Suppressor macrophage treated with lipopolysaccharide for 1 hour (primary cell): ENCODE measurements at places on chromosomes 6 and 20.

GRCh38 chr6:143158113-143158581 is 97.5 kb downstream of the AIG1 start:
- DNase-seq: peak; percentile 80

GRCh38 chr6:69774740-69775584 is 21.8 kb downstream of the LMBRD1 start:
- DNase-seq: no peak

DNA sequence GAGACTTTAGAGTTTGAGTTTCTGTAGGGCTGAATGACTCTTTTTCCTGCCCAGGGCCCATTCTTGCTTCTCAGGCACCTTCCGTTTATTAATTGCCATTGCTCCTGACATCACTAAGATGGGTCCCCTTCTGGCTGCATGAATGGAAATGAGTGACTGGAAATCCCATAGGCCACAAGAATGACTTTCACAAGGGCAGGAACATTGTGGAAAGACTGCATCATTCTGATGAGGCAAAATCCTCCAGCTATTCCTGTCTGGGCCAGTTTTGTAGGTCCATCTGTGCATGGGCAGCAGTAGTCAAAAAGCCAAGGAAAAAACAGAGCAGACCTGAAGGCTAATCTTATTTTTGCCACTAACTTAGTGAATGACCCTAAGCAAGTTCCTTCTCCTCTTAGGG is 19.3 kb downstream of the TMEM74B start:
- DNase-seq: no peak

DNA sequence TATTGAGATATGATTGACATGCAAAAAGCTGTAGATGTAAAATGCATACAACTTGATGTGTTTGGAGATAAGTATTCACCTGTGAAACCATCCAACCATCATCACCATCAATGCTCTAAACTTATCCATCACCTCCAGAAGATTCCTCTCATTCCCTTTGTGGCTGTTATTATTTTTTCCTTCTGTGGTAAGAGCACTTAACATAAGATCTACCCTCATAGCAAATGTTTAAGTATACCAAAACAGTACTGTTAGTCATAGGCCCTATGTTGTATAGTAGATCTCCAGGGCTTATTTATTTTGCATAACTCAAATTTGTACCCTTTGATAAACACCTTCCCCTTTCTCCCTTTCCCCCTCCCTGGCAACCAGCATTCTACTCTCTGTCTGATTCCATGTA is 31.2 kb upstream of the CCN6 start:
- DNase-seq: no peak

GRCh38 chr20:24766143-24766527 is 182.9 kb upstream of the CST7 start:
- DNase-seq: no peak

GRCh38 chr6:85078058-85078457 is 313.7 kb upstream of the TBX18 start:
- no peak for DNase-seq

- no peak for DNase-seq
Measured at GRCh38 chr6:140708441-140708840, 1334.0 kb upstream of the CITED2 start.

GRCh38 chr6:138891255-138891986 is 95.5 kb downstream of the ECT2L start:
- DNase-seq: no peak

- DNase-seq: no peak
Measured at GRCh38 chr6:41690541-41691330, 44.7 kb downstream of the TFEB start.

- DNase-seq: no peak
Measured at GRCh38 chr20:23925789-23926525, 46.4 kb upstream of the CST5 start.

- no peak for DNase-seq
Measured at GRCh38 chr6:70099732-70100131, 203.2 kb downstream of the COL9A1 start.

DNA sequence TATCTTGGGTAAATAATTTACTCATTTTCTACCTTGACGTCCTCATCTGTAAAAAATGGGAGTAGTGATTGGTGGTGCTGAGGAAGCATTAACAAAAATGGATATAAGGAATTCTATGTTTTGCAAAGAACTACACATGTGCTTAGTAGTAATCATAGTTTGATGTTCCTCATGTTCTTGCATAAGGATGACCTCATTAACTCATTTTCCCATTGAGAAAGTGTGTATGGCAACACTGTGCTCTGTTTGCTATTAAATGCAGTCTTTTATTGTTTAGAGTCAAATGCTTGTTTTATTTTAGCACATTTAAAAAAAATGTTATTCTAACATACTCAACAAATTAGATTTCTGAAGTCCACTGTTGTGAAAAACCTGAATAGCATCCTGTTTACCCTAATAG is 211.2 kb upstream of the RSPO3 start:
- DNase-seq: no peak

DNA sequence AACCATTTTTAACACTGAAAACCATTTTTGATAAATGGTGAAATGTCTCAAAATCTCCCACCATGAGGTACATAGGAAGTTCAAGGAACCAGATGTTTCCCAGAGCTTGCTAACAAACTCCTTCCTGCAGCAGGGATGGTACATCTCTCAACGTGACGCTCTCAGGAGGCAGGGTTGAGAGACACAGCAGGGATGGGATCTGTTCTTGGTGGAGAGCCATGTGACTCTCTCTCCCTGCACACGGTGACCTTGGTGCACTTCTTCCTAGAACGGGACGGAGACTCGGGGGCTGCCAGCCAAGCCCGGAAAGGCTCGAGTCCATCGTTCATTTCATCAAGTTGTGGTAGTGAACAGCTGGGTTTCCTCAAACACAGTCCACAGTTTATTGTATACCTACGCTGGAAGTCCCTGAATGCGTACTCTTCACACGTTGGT is 94.2 kb downstream of the FAM50B start:
- peak; percentile 51 for DNase-seq

- DNase-seq: peak; percentile 92
Measured at GRCh38 chr6:46781478-46782378, 11.5 kb upstream of the MEP1A start.

GRCh38 chr6:29696147-29697125 is 15.5 kb upstream of the ZFP57 start:
- peak; percentile 40 for DNase-seq

DNA sequence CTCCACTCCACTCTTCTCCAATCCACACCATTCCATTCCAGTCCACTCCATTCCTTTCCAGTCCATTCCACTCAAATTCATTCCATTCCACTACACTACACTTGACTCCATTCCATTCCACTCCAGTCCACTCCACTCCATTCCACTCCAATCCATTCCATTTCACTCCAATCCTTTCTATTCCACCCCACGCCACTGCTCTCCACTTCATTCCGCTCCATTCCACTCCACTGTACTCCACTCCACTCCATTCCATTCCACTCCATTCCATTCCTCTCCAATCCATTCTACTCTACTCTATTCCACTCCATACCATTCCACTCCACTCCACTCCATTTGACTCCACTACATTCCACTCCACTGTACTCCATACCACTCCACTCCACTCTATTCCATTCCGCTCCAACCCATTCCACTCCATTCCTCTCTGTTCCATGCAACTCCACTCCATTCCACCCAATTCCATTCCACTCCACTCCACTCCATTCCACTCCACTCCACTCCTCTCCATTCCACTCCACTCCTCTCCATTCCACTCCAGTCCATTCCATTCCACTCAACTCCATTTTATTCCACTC is 23.4 kb upstream of the DEFB125 start:
- no peak for DNase-seq

DNA sequence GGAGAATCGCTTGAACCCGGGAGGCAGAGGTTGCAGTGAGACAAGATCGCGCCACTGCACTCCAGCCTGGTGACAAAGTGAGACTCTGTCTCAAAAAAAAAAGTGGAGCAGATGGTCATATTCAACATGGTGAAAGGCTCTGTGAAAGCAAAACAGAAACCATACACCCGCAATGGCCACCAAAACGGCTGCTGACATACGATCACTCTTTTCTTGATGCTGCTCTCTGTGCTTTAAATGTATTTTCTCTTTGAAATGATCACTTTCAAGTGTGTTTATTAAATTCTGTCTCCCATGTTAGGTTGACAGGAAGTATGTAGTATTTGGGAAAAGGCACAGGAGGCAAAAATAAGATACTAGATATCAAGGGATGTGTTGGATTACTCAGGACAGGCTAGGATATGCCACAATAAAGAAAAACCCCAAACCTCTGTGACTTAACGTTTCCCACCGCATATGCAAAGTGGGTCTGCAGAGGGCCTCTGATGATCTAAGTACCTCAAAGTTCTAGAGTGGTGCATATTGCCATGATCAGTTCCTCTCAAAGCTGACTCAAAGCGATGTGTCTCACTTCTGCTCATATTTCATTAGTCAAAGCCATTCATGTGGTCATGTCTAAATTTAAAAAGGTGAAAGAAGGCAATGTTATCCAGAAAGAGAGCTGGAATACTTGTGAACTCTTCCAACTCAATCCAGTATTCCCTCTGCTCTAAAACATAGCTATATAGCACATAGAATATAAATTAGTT is 155.1 kb upstream of the SOX4 start:
- DNase-seq: peak; percentile 80

- no peak for DNase-seq
Measured at GRCh38 chr20:59047938-59048680, 5.5 kb upstream of the PRELID3B start.

- no peak for DNase-seq
Measured at GRCh38 chr6:138726757-138727097, 46.8 kb upstream of the CCDC28A start.

GRCh38 chr6:87700397-87701343 is 1.4 kb downstream of the AKIRIN2 start:
- DNase-seq: peak; percentile 82

- no peak for DNase-seq
Measured at GRCh38 chr6:116087437-116088027, 13.1 kb upstream of the NT5DC1 start.

DNA sequence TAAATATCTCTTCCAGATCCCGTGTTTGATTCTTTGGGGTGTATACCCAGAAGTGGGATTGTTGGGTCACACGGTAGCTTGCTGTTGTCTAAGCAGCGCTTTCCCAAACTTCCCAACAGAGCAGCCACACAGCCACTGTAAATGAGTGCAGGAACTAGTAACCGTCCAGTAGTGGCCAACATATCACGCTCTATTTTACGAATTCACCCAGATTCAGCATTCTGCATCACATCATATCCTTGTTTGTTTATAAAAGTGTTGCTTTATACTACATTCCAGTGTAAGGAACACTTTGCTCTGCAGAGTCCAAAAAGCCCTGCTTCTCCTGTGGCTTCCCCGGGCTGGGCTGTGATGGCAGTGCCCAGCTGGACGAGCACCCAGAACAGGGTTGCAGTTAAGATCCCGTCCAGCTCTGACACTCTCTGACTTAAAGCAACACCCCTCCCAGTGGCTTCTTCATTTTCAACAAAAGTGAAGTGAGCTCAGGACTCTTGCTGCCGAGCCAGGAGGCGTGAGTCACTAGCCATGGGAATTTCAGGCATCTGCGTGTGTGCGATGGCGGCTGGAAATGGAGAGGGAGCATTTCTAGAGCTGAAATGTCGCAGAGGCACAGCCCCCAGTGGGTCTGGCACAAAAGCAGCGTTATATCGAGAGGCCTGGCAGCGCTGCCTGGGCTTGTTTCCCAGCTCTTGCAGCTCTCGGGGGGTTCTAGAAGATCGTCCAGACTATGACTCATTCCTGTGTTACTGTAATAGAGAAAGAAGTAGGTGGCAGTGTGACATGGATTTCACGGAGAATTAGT is 216.3 kb upstream of the ECI2 start:
- DNase-seq: peak; percentile 64

GRCh38 chr20:33653218-33653899 is 8.8 kb upstream of the C20orf144 start:
- peak; percentile 28 for DNase-seq

DNA sequence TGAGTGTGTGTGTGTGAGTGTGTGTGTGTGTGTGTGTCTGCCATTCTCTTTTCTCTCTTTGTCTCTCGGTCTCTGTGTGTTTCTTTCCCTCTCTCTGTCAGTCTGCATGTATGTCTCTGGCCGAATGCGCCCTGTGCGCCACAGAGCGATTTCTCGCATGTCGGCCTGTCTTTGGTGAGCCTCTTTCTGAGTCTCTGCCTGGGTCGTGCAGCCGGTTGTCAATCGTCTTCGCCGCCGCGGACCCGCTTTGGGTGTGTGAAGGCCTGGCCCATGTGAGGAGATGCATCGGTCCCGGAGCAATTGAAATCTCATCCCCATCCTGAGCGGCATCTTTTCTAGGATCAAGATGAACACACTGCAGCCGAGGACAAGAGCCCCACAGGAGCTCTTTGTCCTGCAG is 1567.2 kb upstream of the DEFB115 start:
- DNase-seq: no peak

GRCh38 chr6:112743323-112743722 is 396.2 kb downstream of the RFPL4B start:
- no peak for DNase-seq

DNA sequence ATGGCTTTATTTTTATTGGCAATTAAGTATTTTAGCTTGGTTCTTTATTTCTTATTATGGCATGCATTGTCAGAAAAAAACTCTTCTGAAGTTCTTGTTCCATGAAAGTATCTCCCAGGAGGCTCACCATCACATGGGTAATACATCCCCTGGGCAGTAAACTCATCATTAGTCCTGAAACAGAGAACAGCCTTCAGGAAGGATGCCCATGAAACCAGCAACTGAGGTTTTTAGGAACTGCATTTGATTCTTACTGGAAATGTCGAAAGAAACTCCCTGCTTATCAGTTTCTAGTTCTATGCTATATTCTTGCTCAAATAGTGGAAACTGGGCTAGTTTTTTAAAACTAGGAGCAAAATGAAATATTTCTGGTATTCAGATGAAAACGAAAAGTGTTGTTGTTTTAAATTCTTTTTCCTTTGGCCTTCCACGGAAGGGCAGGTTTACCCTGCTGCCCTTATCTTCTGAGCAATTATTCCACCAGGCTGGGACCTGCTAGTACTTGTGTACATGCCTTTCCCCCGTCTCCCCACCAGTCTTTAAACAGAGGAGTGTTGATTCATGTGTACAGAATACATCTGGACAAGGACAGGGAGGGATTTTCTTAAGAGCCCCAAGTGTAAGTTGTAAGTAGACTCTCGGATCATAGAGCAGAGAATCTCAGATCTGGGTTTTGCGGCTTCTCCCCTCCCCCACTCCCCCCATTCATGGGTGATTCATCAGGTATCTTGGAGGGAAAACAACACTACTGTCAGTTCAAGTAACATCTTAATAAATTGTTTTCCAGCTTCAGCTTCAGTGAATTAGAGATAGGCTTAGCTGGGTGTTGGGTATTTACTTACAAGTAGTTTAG is 81.5 kb downstream of the RTN4IP1 start:
- DNase-seq: peak; percentile 50

- DNase-seq: peak; percentile 17
Measured at GRCh38 chr6:55276745-55277530, 50.3 kb upstream of the GFRAL start.

DNA sequence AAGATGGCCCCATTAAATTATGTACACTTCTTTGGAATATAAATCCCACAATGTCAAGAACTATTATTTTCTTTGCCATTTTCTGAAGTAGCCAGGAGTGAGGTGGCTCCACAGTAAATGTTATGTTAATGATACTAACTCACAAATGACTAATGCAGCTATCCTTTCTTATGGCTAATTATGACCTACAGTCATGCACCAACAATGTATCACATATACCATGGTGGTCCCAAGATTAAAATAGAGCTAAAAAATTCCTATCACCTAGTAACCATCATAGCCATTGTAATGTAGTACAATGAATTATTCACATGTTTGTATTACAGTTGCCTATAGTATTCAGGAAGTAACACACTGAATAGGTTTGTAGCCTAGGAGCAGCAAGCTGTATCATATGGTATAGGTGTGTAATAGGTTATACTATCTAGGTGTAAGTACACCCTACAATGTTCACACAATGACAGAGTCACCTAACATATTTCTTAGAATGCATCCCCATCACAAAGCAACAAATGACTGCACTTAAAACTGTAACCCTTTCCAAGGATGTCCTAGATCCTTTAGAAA is 15.3 kb downstream of the ECHDC1 start:
- no peak for DNase-seq
